PC-9 (cell line): ENCODE measurements at places on chromosomes 2 and 18.

- DNase-seq, result peak; percentile 74
These were observed 635 bp upstream of the ADRA2B start for GRCh38 chr2:96116879-96117533.

GRCh38 chr2:25620077-25620476, 53.3 kb downstream of the DTNB start:
- DNase-seq, result no peak

DNA sequence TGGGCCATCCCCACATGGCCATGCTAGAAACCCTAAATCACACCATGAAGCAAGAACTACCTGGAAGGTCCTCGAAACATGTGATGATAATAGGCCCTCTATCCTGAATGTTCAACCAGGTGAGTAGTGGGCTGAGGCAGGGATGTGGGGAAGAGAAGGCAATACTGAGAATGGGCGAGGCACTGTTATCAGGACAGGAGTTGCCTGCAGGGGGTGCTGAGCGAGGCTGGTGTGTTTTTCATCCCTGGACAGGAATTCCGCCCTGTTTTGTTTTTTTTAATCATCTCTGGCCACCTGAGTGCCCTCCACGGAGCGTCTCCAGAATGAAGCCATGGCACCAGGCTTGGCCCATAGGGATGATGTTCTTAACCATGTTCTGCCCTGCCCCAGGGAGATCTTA, 103.0 kb upstream of the SOX11 start:
- DNase-seq, result no peak

- no peak for DNase-seq
These were observed 219.0 kb downstream of the ZNF521 start for GRCh38 chr18:25132786-25133496.

DNA sequence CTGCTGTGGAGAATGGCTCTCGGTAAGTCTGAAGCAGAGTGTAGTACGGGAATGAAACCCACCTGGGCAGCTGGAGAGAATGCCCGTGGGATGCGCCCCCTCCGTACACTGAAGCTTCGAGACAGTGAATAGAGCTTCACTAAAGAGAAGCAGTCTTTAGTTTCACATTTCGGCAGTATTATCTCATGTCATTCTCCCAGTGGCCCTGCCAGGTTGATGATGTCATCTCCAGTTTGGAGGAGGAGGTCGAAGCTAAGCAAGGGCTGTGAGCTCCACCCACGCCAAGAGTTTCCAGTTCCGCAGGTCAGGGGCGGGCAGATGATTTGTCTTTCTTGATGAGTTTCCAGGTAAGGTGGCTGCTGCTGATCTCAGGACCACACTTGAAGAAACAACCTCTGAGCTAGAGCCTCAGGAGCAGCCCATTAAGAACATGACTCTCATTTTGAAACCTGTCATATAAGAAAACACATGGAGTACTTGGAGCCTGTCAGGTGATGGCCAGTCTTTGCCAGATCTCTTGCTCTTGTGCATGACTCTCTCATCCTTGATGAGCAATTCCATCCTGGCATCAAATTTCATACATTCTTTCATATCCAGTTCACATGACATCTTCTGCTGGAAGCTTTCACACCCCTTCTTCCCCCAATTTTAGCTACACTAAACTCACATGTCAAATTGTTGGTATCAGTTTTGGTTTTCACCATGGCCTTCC, 475.0 kb downstream of the RNF144A start:
- DNase-seq, result no peak

GRCh38 chr2:188623995-188624643, 332.4 kb downstream of the GULP1 start:
- no peak for DNase-seq

DNA sequence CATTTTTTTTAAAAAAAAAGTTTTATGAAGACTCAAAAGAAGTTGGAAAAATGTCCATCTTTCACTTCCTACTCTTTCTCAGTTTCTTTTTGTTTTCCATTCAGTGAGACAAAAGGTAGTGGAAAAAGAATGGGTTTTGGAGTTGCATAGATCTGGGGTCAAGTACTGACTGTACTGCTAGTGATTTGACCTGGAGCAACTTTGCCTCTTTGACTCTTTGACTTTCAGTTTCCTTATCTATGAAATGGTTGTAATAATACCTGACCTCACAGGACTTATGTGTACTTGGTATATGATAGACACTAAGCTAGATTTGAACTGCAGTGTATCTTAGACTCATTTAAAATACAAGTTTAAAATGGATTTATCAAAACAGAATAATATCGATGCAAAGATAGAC, 3.5 kb upstream of the KCNE4 start:
- no peak for DNase-seq

DNA sequence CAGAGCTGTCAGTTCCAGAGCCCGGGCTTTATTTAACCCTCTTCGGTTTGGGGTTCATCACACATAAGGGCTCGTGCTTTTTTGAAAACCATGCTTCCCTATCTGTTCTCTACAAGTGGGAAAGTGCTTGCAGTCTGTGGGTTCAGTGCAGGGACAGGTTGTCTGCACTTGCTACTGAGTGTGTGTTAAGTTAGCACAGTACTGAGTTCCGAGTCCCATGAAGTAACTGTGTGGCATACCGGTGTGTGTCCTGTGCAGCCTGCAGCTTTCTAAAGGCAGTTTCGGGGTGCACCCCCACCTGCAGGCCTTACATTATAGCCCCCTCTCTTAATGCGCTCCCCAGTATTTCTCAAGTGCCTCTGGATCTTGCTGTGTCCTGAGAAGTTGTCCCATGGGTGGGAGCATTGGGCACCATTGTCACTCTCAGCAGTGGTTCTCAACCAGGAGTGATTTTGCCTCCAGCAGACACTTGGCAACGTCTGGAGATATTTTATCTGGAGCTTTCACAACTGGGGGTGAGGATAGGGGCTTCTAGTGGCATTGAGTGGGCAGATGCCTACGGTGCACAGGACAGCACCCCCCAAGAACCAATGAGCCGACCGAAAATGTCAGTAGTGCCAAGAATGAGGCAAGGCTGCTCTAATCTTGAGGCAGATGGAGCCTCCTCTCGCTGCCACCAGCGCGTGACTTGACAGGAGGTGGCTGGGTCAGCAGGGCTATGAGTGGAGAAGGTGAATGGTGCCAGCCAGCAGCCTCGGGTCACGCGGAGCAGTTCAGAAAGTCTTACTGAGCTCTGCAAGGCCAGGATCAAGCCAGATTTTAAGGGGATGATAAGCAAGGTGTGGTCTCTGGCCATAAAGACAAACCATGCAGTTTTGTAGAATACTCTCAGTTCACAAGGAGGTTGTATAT, 152.2 kb downstream of the SMAD7 start:
- no peak for DNase-seq

- DNase-seq, result no peak
These were observed 180.3 kb downstream of the ANKRD44 start for GRCh38 chr2:197130318-197130717.

DNA sequence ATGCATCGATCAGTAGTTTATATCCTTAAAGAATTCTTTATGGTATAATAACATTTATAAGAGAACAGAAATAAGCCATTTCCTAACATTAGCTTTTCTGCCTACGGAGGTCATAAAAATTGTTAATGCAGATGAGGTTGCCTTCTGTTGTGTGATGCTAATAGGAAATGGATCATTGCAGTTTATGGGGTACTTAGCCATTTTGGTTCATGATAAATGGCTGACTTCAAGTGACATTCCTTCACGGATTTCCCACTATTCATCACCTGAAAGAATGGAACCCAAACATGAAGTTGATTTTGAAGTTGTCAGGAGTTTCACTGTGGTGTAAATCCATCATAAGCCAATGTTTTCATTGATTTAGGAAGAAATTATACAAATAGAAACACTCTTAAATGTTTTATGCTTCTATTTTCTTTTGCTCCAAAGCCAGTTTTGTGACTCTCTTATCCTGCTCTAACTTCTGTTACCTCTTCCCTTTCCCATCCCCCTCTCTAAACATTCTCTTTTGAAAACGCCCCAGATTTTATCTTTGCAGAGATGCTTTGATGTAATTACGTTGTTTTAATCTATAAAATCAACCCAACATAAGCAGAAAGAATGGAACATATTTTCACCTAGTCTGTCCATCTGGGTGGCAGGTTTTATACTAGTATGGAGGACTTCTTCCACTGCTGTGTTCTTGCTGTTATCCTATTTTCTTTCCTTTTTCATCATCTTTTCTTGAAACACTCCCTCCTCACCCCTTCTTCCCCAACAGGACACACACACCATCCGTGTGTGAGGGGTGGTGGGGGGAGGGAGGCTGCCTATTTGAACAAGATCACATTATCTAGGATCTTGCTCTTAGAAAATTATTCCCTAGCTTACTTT, 58.2 kb downstream of the GREB1L start:
- no peak for DNase-seq

GRCh38 chr2:122009561-122009960, 254.1 kb downstream of the TSN start:
- no peak for DNase-seq

- DNase-seq, result no peak
These were observed 224.7 kb downstream of the SLC8A1 start for GRCh38 chr2:40227210-40227609.

- DNase-seq, result no peak
These were observed 122.9 kb downstream of the DOK6 start for GRCh38 chr18:69523582-69523981.

DNA sequence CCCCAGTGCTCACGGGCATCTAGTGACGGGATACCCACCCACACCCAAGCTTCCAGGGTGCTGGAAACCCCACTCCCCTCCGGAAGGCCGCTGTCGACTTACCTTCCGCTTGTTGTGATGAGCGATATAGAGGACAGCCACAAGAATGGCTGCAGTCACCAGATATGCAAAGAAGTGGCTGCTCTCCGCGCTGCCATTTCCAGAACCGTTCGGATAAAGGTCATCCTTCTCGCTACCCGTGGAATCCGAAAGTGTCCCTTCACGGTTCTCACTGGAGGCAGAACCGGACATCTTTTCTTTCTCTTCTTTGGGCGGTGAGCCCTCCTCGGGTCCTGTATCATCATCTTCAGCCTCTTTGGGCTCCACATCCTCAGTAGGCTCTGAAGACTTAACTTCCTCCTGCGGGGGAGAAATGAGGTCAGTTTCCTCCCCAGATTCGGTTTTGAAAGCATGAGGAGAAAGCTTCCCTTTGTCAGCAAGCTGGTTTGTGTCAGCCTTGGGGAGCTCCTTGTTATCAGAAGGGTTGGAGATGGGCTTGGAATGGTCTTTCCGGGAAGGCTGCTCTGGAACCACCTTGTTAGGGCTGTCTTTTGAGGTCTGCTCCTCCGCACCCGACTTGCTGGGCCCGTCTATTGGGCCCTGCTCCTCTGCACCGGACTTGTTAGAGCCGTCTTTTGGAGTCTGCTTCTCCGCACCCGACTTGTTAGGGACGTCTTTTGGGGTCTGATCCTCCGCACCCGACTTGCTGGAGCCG, 1.2 kb downstream of the TGOLN2 start:
- DNase-seq, result no peak
